Motor neuron (in vitro differentiated cells): ENCODE measurements at places on chromosomes 12 and 14. TPM values are rescaled to one million over a fixed set of nuclear protein-coding genes. Genes with fewer than 3 reads are reported as not detected.
A peak's percentile ranks its signal among the peaks of the same experiment; 100 is the strongest.

GRCh38 chr12:6641131-6641530, 5.4 kb upstream of the LPAR5 start:
- ATAC-seq, result no peak

GRCh38 chr12:25301798-25302197, 51.1 kb upstream of the KRAS start:
- ATAC-seq, result no peak

GRCh38 chr12:45050751-45051571, at the start of gene DBX2:
DBX2 (minus strand) TSS chr12:45051099; CDS start chr12:45050927, 172 bp downstream.
- peak; percentile 92 for ATAC-seq

CCDC60 gene
- 0.54 and 0.63 TPM in 2 replicates for total RNA-seq

GRCh38 chr12:97167598-97167997, 260.5 kb downstream of the NEDD1 start:
- ATAC-seq, result no peak

DNA sequence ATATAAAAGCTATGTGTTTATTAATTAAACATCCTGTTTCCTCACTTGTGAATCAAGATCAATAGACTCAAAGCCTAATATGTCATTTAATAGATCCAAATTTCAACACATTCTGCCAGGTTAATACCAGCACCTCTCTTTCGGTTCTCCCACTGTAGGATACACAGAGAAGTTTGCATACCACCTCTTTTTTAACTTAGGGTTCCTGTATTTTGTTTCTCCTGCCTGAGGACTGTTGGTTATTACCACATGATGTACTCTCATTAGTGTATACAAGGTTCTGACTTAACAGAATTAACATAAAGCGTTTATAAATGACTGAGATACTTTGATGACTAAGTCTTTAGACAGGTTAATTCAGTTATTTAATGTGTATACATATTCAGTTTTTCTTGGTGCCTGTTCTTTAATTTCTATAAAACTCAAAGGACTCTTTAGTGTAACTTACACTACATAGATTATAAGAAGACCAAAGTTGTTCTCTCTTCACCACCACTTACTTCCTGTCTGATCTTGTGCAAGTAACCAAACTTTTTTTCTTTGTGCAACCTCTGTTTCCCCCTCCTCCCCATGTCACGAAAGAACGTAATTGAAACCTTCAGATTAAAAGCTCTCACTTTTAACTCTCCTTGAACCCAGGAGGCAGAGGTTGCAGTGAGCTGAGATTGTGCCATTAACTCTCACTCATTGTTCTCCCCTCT, 89.8 kb upstream of the DNM1L start:
- no peak for ATAC-seq

ASIC1 gene
- total RNA-seq, result 4.6 and 7.8 TPM in 2 replicates

GRCh38 chr12:84875241-84875640, 37.4 kb downstream of the SLC6A15 start:
- ATAC-seq, result no peak

GRCh38 chr12:42552822-42553221, 36.7 kb downstream of the PRICKLE1 start:
- no peak for ATAC-seq

DNA sequence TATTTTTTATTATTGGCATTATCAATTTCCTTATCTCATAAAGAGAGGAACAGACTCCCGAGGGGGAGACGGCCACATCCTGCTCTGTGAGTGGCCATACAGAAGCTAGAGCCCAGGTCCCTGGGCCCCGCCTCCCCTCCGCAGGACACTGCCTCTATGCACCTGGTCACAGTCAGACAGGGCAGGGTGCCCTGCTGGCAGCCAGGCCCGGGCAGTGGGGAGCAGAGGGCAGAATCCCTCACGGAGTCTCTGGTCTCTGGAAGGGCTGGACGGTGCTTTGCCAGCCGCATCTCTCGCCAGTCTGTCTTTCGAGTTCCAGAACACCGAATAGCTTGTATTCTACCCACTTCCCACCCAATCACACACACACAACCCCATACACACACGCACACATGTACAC, 16.4 kb upstream of the CACNA2D4 start:
- no peak for ATAC-seq

SLC2A14 gene
- 0.59 TPM in 1 of 2 replicates, not detected in the other for total RNA-seq

CIROP gene
- 0.22 and 0.35 TPM in 2 replicates for total RNA-seq

ADGRD1 gene
- total RNA-seq, result 2.0 and 2.1 TPM in 2 replicates

GRCh38 chr12:66269757-66270383, 32.4 kb upstream of the HELB start:
- ATAC-seq, result no peak

TOMM20L gene
- not detected in 2 replicates for total RNA-seq

DNA sequence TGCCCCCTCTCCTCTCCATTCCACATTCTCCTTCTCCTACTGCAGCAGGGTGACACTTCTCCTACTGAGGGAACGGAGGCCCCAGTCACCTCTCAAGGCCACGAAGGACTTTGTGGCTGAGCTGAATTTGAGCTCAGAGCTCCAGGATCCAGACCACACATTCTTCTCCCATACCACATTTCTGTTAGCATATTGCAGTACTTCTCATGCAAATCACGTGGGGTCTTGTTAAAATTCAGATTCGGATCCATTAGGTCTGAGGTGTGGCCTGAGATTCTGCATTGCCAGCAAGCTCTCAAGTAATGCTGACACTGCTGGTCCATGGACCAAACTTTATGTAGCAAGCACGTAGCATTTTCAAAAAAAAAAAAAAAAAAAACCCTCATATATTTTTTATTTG, 9.6 kb upstream of the IFI27L2 start:
- no peak for ATAC-seq

ADAMTS20 gene
- 0.05 TPM in 1 of 2 replicates, not detected in the other for total RNA-seq

DNA sequence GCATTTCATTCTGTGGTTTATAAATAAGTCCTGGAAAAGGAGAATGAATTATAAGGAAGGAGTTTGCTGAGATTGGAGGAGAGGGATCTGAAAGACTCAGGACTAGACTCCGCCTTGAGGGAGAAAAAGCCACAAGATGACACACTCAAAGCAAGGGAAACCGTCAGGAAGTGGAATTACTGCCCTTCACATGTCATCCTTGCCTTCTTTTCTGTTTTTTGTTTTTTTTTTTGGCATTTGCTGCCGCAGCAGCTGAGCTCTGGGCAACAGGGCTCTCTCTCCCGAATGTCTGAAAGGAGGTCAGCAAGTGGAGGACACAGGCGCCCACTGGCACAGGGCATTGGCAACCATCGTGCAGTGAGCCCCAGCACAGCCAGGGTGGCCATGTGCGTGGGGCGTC, 344.9 kb downstream of the DPF3 start:
- ATAC-seq, result no peak
